Astrocyte (in vitro differentiated cells and primary cell): ENCODE measurements at places on chromosomes 6 and 20. TPM values are rescaled to one million over a fixed set of nuclear protein-coding genes. Genes with fewer than 3 reads are reported as not detected.

GRCh38 chr20:2578475-2579192 lies 42.3 kb downstream of the TMC2 start:
- H3K4me3 ChIP-seq: no peak overlapping the region
- no peaks in the 10 kb centered on the region for H3K4me1 ChIP-seq
- no peaks in the 10 kb centered on the region for H3K36me3 ChIP-seq

- no peak for DNase-seq
- H3K4me3 ChIP-seq: no peak overlapping the region
- no peaks in the 10 kb centered on the region for H3K4me1 ChIP-seq
- H3K36me3 ChIP-seq: no peaks in the 10 kb centered on the region
- H3K27me3 ChIP-seq: peaks cover 53% of the 10 kb centered on the region
Measured at GRCh38 chr20:46336735-46337134, 28.4 kb upstream of the CDH22 start.

DNA sequence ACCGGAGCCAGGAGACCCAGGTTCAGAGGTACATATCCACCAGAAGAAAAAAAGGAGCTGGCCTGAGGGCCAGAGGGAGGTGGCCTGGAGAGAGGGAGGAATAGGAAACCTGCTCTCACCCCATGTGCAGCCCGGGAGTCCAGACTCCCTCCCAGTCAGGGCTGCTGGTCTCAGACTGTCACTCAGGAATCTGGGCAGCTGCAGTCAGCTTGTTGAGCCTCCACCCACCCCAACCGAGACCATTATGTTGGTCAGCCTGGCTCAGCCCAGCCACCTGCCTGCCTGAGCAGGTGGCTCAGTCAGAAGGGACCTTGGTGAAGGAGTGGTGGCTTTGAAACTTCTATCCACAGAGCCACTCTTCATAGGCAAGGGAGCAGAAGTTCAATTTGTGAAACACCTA lies 53.3 kb upstream of the EPB41L1 start:
- H3K36me3 ChIP-seq: no peaks in the 10 kb centered on the region
- H3K4me3 ChIP-seq: no peak overlapping the region
- H3K27ac ChIP-seq: no peak overlapping the region
- no peak for DNase-seq
- H3K4me1 ChIP-seq: peaks cover 9% of the 10 kb centered on the region

DNA sequence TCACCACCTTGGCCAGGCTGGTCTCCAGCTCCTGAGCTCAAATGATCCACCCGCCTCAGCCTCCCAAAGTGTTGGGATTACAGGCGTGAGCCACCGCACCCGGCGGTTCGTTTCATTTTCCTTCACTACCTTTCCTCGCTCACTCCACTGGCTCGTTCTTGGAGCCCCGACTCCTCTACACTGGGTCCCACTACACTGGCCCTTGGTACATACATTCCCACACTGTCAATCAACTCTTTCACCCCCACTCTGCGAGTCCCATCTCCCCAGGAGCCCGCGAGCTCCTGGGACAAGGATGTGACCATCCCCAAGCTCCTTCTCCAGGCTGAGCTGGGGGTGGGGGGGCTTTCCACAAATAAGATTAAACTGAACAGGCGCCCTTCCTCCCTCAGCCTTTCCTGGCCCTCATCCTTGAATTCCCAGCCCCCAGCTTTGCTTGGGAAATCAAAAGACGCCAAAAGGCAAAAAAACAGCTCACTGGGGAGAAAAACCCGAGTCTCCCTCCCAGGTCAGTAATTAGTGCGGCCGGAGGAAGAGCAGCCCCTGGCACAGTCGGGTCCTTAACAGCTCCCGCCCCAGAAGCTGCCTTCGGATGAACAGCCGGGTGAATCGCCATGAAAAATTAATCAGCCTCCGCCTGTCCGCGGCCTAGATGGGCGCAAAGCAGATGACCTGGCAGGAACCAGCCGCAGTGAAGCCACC lies 42.8 kb upstream of the LY86 start:
- peaks cover 8% of the 10 kb centered on the region for H3K4me1 ChIP-seq
- no peaks in the 10 kb centered on the region for H3K36me3 ChIP-seq
- DNase-seq: no peak
- H3K27ac ChIP-seq: no peak overlapping the region
- H3K27me3 ChIP-seq: peaks cover 9% of the 10 kb centered on the region
- H3K4me3 ChIP-seq: peak overlapping the region; percentile 43

GRCh38 chr20:32487381-32487780 lies 97.8 kb downstream of the NOL4L start:
- H3K36me3 ChIP-seq: no peaks in the 10 kb centered on the region
- peaks cover 4% of the 10 kb centered on the region for H3K4me1 ChIP-seq
- H3K27me3 ChIP-seq: no peaks in the 10 kb centered on the region
- no peak overlapping the region for H3K4me3 ChIP-seq
- H3K27ac ChIP-seq: no peak overlapping the region

GRCh38 chr6:84665401-84665800 lies 99.0 kb downstream of the TBX18 start:
- no peaks in the 10 kb centered on the region for H3K36me3 ChIP-seq
- H3K4me3 ChIP-seq: no peak overlapping the region
- H3K27me3 ChIP-seq: no peaks in the 10 kb centered on the region
- no peak overlapping the region for H3K27ac ChIP-seq
- no peak for DNase-seq

- H3K4me3 ChIP-seq: peak overlapping the region; percentile 22
- DNase-seq: peak; percentile 89
- peaks cover 16% of the 10 kb centered on the region for H3K4me1 ChIP-seq
- no peaks in the 10 kb centered on the region for H3K36me3 ChIP-seq
- peak overlapping the region; percentile 60 for H3K27ac ChIP-seq
- H3K27me3 ChIP-seq: no peaks in the 10 kb centered on the region
Measured at GRCh38 chr6:18488526-18489270, 101.5 kb downstream of the RNF144B start.

GRCh38 chr6:117613920-117614560 lies 11.7 kb upstream of the GOPC start:
- no peaks in the 10 kb centered on the region for H3K36me3 ChIP-seq
- no peak overlapping the region for H3K4me3 ChIP-seq
- peaks cover 7% of the 10 kb centered on the region for H3K4me1 ChIP-seq
- no peaks in the 10 kb centered on the region for H3K27me3 ChIP-seq

GRCh38 chr20:63533388-63533787 lies 3.8 kb downstream of the PTK6 start:
- DNase-seq: no peak
- H3K4me3 ChIP-seq: no peak overlapping the region
- no peaks in the 10 kb centered on the region for H3K27me3 ChIP-seq
- H3K36me3 ChIP-seq: no peaks in the 10 kb centered on the region

- H3K4me3 ChIP-seq: no peak overlapping the region
- H3K36me3 ChIP-seq: no peaks in the 10 kb centered on the region
- H3K4me1 ChIP-seq: peaks cover 15% of the 10 kb centered on the region
- no peaks in the 10 kb centered on the region for H3K27me3 ChIP-seq
- no peak overlapping the region for H3K27ac ChIP-seq
Measured at GRCh38 chr6:35594503-35595186, 81.9 kb upstream of the TULP1 start.

DNA sequence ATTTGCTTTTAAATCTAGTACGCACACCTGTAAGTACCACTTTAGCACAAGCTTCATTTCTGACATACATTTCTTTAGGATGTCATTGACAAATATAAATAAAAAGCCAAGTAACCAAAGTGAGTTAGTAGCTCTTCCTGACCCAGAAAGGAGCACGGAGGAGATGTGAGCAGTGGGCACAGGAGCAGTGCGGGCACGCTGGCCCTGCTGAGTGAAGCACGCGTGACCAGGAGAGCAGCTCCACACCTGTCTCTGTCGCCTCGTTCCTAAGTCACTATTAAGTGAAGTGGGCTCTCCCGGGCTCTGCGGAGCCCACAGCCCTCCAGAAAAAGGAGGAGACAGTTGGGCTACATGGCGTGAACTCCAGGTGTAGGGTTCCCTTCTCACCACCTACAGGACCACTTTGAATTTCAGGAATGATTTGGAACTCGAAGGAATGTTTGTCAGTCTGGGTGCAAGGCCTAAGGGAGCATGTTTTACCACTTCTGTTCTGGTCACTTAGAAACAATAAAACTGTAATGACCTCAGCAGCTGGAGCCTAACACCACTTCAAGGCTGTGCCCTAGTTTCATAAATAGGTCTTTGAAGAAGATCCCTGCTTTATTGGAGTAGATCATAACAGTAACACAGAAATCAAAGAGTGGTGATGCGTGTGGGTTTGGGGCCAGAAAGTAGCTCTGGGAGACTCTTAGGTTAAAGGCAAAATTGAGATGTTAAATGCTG lies 95.9 kb downstream of the FAM120B start:
- H3K27me3 ChIP-seq: no peaks in the 10 kb centered on the region
- peaks cover 39% of the 10 kb centered on the region for H3K4me1 ChIP-seq
- DNase-seq: no peak
- H3K27ac ChIP-seq: peak overlapping the region; percentile 98

DNA sequence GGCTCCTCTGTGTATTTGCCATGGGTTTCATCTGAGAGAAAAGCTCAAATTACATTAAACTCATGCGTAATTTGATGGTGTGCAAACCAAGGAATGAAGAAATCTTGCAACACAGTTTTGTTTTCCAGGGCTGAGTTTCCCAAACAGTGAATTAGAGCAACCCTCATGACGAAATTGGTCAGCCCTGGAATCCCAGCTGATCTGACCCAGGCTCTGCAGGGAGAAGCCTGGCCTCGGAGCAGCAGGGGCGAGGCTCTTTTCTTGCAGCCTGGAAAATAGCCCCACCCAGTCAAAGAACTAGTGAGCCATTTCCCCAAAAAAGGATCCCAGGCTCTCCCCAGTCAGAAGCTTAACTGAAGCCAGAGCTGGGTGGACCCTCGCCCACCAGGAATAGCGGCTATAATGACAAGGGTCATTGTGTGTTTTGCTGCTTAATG lies 107.3 kb upstream of the SNX9 start:
- no peaks in the 10 kb centered on the region for H3K27me3 ChIP-seq
- H3K4me3 ChIP-seq: no peak overlapping the region
- no peak overlapping the region for H3K27ac ChIP-seq
- peaks cover 4% of the 10 kb centered on the region for H3K4me1 ChIP-seq
- DNase-seq: peak; percentile 70

DNA sequence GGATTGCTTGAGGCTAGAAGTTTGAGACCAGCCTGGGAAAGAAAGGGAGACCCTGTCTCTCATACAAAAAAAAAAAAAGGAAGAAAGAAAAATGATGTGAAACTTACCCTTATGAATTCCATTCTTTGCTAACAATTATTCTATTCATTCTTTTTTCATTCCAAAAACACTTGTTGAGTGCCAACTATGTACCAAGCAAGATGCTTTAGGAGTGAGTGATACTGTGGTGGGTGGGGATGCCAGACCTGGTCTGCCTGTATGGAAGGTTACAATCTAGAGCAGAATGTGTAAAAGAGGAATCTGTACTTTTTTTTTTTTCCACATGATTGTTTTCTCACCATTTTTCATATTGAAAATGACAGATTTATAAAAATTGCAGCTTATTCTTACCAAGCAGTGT lies 73.8 kb upstream of the TULP1 start:
- no peaks in the 10 kb centered on the region for H3K4me1 ChIP-seq
- DNase-seq: peak; percentile 65
- H3K4me3 ChIP-seq: no peak overlapping the region
- no peaks in the 10 kb centered on the region for H3K27me3 ChIP-seq
- H3K36me3 ChIP-seq: no peaks in the 10 kb centered on the region
- no peak overlapping the region for H3K27ac ChIP-seq

Gene ABHD16B
- not detected in 2 replicates for total RNA-seq

Gene HTR1B
- 1.2 and 1.9 TPM in 2 replicates for total RNA-seq
